ENCODE measurements at places on chromosomes 12 and 14. TPM values are rescaled to one million over a fixed set of nuclear protein-coding genes. Genes with fewer than 3 reads are reported as not detected.
A peak's percentile ranks its signal among the peaks of the same experiment; 100 is the strongest.

SLC25A21 gene
- total RNA-seq: 1.4 TPM

MORN3 gene
- 0.49 TPM for total RNA-seq

MIPOL1 gene
- 25.8 TPM for total RNA-seq

SLCO1A2 gene
- total RNA-seq: 0.67 TPM

NANOG gene
- 0.31 TPM for total RNA-seq

MAP1LC3B2 gene
- total RNA-seq: 4.4 TPM

IAPP gene
- total RNA-seq: not detected

LMNTD1 gene
- total RNA-seq: not detected

PTGER2 gene
- total RNA-seq: 8.5 TPM

ASCL1 gene
- not detected for total RNA-seq

DNA sequence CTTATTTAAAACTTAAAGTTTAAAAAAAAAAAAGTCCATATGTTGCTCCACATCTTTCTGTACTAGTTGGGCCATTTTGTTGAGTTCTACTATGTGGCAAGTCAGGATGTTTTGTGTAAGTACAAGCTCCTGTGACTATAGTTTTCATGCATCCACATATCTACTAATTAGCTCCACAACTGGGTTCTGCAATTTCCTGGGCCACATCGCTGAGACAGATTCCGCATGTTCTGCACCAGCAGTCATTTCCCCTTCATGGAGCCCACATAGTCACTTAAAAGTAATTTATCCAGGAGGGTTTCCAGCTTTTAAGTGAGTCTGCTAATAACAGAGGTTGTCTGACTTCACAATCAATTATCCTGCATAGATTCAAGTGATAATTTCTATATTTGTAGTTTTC is 461.4 kb downstream of the ZFP36L1 start:
- DNase-seq: no peak

GRCh38 chr12:110948041-110948440 is 27.7 kb upstream of the MYL2 start:
- DNase-seq: no peak

- DNase-seq: no peak
These were observed 54.8 kb downstream of the NINJ2 start for GRCh38 chr12:608413-608812.

- DNase-seq: no peak
These were observed 137.4 kb upstream of the RPL10L start for GRCh38 chr14:46788994-46789393.

GRCh38 chr14:85165094-85165493 is 364.9 kb upstream of the FLRT2 start:
- no peak for DNase-seq

DNA sequence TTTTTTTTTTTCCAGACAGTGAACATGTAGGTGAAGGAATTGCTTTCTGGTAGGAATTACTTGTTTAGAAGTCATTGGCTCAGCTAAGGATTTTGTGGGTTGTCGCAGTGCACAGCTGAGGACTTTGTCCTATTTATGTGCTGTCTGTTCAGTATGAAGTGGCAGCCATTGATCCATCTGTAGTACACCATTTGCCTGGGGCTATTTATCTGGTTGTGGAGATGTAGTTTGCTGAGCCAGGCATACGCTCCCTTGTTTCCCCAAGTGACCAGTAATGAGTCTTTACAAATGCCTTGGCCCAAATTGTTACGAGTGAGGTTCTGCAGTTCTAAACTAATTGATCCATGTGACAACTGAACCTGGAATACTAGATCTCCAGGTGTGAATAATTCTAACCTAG is 140.1 kb downstream of the NRXN3 start:
- no peak for DNase-seq

DNA sequence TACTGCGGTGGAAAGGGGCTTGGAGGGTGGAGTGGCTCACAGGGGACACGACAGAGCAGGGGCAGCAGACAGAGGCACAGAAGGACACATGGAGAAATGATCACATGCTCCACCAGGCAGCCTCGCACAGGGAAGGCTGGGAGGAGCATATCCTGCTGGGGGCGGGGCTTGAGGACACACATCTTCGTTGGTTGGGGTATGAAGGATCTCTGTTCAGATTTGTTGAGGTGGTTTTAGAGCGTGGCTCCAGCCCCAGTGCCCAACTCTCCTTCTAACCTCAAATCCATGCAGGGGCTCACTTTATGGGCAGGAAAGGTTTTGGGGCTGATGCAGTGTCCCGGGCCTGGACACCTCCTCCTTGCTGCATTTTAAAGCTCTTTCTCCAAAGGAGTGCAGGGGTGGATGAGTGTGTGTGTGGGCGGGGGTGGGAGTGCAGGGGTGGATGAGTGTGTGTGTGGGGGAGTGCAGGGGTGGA is 733 bp upstream of the P3H3 start:
- DNase-seq: peak; percentile 93

GRCh38 chr12:10339053-10339840 is 31.6 kb downstream of the KLRD1 start:
- no peak for DNase-seq

DNA sequence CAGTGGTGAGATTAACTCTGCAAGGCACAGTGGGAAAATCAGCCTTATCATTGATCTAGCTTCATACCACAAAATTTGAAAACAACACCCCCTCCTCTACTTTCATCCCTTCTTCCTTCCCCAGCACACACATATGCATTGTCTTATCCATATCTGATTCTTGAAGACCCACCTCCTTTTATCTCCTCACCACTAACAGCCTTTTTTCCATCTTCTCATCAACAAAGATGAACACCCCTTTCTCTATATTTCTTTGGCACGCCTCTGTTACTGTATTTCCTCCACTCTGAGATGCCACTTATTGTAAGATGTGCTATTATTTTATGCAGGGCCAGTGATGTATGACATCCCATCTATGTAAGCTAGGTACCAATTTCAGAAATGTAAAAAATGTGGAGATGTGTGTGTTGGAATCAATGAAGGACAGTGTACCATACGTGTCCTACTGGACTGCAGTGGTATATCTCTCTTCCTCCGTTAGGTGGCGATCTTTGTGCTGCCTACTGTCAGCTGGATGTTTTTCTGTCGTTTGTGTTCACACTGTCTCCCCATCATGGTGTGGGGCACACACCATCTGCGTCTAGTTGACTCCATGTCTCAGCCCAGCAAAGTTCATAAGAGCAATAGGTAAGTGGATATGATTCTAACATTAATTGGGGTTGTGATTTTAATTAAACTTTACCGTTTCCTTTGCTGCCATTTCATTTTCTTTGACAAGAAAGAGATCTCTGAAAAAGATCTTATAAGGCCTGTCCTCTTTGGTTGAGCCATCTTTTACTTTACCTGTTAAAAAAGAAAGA is 24.0 kb downstream of the CCDC38 start:
- DNase-seq: no peak

DNA sequence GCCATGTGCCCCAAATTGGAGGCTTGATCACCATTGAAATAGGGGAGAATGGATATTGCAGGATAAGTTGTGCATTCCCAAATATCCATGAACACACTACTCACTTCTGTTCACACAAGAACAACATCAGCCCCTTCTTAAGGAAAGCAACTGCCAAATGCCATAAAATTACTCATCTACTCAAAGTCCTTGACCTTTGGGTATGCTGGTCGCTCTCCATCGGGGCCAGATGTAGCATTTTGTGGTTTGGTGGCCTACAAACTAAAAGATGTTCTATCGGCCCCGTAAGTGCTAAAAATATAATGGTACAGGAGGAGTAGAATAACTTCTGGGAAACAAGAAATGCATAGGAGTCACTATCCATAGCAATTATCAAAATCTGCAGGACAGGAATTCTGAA is 362.6 kb downstream of the AEBP2 start:
- no peak for DNase-seq

GRCh38 chr12:110317911-110318310 is 36.9 kb downstream of the ATP2A2 start:
- DNase-seq: no peak

DNA sequence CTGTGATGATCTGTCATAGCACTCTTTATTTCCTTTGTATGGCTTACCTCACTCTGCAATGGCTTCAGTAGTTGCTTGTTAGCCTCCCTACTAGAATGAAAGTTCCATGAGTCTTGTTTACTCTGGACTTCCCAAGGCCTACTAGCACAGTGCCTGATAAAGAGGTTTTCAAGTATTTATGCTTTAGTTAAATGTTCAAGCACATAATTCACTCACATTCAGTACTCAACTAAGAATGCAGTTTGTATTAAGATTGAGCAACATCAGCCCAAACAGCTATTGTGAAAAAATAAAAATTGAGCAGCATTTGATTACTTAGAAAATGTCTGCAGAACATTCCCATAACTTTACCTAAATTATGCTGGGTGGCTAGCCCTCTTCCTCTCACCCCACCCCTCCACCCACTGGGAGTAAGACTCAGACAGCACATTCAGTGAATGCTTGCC is 158.9 kb upstream of the AMIGO2 start:
- DNase-seq: no peak

- DNase-seq: no peak
These were observed 4.2 kb downstream of the MYH6 start for GRCh38 chr14:23403908-23404307.

GRCh38 chr14:101862177-101862576 is 100.7 kb downstream of the PPP2R5C start:
- no peak for DNase-seq

DNA sequence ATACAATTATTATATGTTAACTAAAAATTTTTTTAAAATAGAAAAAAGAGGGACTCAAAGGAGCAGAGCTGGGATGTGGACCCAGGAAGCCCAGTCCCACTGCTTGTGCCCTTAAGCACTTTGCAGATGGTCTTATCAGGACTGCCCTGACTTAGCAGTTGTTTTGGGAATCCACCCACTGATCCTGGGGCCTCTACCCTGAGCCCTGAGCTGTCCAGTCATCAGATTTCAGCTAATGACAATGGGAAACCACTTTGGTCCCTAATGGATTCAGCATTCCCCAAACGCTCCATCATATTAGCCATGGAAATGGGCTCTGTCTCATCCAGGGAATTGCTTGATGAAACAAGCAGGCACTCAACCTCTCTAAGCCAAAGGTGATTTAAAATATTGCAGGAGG is 22.5 kb upstream of the WSCD2 start:
- no peak for DNase-seq

GRCh38 chr12:82638324-82638723 is 48.4 kb upstream of the TMTC2 start:
- no peak for DNase-seq

DNA sequence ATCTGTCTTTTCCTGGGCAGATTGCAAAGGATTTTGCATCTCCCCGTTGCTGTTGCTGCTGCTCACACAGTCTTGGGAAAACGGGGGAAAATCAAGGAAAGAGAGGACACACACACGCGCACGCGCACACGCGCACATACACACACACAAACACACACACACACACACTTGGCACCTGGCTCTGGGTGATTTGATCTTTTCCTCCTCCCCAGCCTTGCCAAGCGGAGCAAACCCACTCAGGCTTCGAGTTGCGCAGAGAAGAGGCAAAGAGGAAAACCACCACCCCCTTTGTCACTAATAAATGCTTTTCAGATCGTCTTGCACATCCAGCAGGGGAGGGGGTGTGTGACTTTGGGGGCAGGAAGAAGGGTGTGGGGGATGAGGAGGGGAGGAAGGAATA is 965 bp upstream of the NOS1 start:
- no peak for DNase-seq

DNA sequence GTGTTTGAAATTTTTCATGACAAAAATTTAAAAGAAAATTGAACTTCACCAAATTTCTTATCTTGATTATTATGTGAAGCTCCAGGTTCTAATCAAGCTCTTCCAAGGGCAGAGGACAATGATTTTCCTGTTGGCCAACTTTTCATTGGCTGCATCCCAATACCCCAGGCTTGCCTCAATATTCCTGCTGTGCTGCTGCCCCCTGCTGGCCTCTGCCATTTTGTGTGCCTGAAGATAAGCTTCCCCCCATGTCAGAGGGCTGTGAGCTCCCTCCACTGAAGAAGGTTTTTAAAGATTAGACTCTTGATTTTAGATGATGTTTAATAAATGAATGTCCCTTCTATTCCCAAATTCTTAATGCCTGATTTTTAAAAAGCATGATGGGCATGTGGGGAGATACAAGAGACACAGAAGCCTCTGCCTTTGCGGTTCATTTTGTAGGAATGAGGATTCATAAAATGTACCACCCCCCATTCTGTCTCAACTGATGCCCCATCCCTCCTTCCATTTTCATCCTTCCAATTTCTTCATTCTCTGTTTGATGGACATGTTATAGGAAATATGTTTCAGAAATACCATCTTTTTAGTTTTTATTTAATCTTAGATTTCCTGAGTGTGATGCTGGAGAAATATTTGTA is 76.7 kb upstream of the RGS6 start:
- peak; percentile 84 for DNase-seq

GRCh38 chr12:21483531-21483930 is 17.9 kb downstream of the RECQL start:
- DNase-seq: no peak

- no peak for DNase-seq
These were observed 498.7 kb upstream of the RPL10L start for GRCh38 chr14:47150267-47150666.

- DNase-seq: no peak
These were observed 14.2 kb upstream of the PPP1R1A start for GRCh38 chr12:54602661-54603060.

GRCh38 chr14:100548295-100548655 is 38.9 kb downstream of the BEGAIN start:
- no peak for DNase-seq

- no peak for DNase-seq
These were observed 16.1 kb downstream of the FSCB start for GRCh38 chr14:44490966-44491365.

DNA sequence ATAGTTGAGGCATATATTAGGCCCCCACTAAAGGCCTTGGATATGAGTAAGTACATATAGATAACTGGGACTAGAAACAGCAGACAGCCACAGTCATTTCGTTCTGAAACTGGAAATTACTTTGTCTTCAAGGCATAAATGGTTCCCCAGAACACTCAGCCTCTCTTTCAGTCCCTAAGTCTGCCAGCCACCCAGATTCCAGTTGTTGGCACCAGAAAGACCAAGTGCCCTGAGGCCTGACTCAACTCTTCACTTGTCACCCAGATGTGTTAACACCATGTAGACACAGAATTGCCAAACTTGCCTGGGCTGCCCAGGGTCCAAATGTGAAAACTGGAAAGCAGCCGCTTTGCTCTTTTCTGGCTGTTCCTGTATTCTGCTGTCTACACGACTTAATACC is 3.0 kb upstream of the LGALS3 start:
- DNase-seq: no peak

- DNase-seq: peak; percentile 73
These were observed 13.1 kb upstream of the ITGA5 start for GRCh38 chr12:54431911-54432814.

DNA sequence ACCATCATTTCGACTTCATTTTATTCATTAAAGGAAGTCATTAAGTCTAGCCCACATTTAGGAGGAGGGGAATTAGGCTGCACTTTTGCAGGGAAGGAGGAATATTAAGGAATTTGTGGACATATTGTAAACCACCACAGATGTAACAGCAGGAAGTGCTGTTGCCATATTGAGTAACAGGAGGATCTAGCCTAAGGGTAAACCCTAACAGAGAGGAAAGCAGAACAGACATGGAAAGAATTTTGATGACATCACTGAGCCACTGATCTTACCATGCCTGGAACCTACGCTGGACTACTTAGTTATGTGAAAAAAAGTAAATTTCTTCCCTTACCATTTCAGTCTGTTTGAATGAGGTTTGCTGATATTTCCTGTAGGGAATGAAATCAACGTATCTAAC is 100.7 kb upstream of the ATF7IP start:
- no peak for DNase-seq

GRCh38 chr12:27554421-27555186 is 30.6 kb downstream of the PPFIBP1 start:
- DNase-seq: peak; percentile 84

- DNase-seq: no peak
These were observed 57.9 kb upstream of the SLC38A2 start for GRCh38 chr12:46430340-46430948.

Data from sciatic nerve (tissue), 2 donors.